ENCODE measurements at places on chromosomes 7 and 10. TPM values are rescaled to one million over a fixed set of nuclear protein-coding genes. Genes with fewer than 3 reads are reported as not detected.

Gene LMTK2
- 12.9 TPM for total RNA-seq

Gene ACBD7
- 0.99 TPM for total RNA-seq

DNA sequence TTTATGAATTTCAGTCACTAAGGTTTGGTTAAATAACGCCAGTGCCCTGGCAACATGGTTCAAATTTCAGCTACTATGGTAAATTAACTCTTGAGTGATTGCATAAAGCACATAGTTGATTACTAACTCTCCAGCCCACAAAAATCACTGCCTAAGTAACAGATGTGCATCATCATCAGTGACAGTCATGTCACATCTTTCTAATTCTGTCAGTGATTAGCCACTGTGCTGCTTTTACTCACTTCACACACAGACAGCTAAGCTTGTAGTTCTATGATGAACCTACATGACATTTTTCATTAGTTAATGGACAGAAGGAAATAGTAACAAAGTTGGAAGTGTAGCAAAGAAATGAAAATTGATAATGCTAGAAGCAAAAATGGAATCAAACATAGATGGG, 108.9 kb downstream of the DNAH11 start:
- no peak for DNase-seq

DNA sequence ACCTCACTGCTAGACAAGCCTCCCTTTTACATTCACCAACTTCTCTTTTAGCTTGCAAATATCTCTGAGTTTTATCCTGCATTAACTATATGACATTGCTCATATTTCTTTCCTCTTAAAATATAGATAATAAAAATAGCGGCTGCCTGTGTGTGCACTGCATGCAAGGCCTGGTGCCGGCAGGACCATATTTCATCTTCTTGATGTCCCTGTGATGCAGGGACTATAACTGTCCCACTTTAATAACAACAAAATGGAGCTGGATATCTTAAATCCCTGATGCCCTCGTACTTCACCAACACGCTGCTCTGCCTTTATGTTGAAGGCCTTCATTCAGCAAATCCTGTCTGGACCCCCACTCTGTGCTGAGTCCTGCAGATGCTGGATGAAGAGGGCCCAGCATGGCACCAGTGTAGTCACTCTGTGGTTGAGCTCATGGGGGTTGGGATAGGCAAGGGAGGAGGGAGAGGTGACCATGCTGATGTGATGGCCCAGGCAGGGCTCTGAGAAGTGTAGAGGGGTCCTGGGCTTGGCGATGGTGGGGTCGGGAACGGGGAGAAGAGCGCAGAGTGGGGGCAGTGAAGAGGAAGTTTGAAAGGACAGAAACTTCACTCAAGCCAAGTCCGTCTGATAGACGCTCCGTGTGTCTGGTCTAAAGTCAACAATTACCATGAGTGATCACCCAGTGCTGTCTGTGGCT, 40.4 kb downstream of the C10orf90 start:
- DNase-seq, result no peak

DNA sequence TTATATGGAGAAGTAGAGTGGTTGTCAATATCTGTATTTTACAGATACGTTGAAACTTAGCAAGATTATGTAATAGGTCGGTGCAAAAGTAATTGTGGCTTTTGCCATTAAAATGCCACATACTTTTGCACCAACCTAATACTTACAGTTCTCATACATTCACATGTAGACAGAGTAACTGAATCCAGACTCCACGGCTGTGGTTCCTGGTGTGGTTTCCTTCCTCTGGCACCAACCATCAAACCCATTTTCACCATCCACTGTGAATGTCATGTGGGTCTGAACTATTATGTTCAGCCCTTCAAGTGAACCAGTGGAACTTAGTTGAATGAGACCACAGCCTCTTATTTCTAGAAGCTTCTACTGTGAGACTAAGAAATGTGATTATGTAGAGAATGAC, 31.5 kb upstream of the SLIT1 start:
- DNase-seq, result no peak

- DNase-seq, result no peak
Observed at GRCh38 chr10:122158362-122158761, 112.7 kb upstream of the BTBD16 start.

DNA sequence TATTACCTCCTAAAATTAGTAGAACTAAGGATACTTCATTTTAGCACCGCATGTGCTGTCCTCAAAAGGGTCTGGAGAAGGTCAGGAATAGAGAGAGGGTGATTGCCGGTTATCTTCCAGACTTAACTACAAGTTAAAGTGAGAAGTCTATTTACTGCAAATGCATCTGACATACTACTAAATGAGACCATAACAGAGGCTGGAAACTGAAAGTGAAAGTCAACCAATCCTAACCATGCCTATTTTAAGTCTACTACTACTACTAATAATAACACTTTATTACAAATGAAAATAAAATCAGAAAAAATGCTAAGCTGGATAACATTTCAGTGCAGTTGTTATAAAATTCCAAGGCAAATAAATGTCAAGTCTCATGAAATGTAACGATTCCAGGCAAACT, 244.7 kb downstream of the KIF20B start:
- DNase-seq, result no peak

DNA sequence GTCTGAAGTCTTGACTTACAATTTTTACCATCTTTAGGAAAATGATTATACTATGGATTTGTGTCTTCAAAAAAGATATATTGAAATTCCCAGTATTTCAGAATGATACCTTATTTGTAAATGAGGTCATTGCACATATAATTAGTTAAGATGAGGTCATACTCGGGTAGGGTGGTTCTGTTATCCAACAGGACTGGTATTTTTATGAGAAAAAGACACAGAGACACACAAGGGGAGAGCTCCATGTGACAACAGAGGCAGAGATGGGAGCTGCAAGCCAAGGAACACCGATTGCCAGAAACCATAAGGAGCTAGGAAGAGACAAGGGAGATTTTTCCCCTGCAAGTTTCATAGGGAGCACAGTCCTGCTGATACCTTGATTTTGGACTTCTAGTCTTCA, 356.9 kb downstream of the ARL4A start:
- no peak for DNase-seq

- no peak for DNase-seq
Observed at GRCh38 chr7:69803699-69804516, 205.6 kb downstream of the AUTS2 start.
